ENCODE measurements at places on chromosomes 13 and 19.
A peak's percentile ranks its signal among the peaks of the same experiment; 100 is the strongest.

DNA sequence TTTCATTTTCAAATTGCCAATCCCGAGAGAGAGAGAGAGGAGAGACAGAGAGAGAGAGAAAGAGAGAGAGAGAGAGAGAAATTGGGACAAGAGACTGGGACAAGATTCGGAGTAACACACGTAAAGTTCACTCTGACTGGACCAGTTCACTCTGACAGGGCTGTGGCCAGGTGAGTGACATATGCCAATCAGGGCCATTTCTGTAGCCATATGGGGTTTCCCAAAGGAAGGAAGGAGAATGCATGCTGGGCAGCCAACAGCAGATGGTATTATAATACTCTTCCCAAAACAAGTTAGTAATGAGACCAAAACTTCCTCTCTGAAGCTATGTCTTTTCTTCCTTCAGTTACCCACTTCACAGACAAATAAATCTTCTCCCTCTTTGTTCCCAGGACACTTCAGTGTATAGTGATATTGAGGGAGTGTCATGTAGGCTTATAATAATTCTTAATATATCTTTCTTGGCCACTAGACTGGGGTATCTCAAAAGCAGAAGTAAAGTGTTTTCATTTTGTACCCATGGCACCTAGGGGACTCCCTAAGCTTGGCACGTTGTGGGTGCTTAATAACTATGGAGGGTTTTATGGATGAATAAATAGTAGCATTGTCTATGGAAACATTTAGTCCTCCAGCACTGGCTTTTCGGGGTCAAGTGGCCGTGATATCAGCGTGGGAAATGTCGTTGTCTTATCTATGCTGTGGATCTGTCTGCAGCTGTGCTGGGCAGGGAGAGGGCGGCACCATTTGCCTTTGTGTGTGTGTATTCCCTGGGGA is 51.6 kb downstream of the SERP2 start:
- DNase-seq: no peak

GRCh38 chr19:16290692-16291091 is 33.9 kb upstream of the KLF2 start:
- DNase-seq: no peak

- no peak for DNase-seq
Measured at GRCh38 chr13:109196948-109197347, 567.5 kb downstream of the MYO16 start.

DNA sequence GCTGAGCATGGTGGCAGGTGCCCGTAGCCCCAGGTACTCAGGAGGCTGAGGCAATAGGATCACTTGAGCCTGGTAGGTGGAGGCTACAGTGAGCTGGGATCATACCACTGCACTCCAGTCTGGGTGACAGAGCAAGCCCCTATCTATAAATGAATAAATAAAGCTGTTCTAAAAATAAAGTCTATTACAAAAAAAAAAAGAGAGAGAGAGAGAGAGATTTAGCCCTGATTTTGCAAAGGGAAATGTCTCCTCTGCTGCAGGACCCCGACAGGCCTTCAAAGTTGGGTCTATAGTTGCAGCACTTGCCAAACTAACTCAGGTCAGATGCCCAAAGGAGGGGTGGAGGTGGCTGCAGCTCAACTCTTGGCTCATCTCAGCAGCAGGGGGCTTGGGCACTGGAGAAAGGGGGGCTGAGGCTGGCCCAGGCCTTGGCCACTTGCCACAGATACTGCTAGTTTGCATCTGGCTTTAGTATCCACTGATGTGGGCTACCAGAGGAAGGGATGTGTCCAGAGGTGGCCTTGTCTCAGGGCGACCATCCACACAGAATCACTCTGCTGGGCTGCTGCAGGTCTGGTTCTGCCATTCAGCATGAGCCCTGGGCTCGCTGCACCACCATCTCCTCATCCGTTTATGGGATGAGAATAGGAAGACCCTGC is 30.8 kb upstream of the AKT2 start:
- no peak for DNase-seq

DNA sequence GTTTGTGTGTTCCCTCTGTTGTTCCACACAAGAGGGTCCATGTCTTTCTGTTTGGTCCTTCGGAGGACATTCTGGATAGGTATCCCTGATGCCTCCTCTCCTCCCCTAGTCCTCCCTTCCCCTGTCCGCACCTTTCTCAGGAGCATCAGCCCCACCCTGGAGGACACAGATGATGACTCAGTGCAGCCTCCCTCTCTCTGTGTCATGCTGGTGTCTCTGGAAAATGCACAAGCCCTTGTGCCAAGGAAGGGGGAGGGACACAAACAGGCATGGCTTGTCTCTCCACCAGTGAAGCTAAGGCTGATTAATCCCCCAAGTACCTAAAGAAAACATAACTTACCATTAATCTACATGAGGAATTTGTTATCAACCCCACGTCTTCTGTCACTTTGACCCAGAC is 16.2 kb upstream of the TNFRSF19 start:
- no peak for DNase-seq

DNA sequence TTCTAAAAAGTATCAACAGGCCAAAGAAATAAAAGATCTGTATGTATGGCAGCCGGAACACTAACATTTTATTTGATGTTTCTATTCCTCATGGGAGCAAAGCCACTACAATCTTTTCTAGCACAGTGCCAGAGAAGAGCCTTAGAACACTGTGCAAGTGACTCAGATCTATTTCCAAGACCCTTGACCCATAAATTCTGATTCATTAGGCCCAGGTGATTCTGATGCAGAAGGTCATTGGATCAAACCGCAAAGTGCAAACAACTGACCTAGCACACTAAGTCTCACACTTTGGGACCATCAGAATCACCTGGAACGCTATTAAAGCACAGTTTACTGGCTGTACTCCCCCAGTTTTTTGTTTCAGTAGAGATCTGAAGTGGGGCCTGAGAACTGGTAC is 87.6 kb downstream of the MYCBP2 start:
- DNase-seq: no peak

- no peak for DNase-seq
Measured at GRCh38 chr13:94553766-94554165, 42.2 kb downstream of the TGDS start.

GRCh38 chr13:86282442-86282841 is 483.2 kb upstream of the SLITRK6 start:
- DNase-seq: no peak

DNA sequence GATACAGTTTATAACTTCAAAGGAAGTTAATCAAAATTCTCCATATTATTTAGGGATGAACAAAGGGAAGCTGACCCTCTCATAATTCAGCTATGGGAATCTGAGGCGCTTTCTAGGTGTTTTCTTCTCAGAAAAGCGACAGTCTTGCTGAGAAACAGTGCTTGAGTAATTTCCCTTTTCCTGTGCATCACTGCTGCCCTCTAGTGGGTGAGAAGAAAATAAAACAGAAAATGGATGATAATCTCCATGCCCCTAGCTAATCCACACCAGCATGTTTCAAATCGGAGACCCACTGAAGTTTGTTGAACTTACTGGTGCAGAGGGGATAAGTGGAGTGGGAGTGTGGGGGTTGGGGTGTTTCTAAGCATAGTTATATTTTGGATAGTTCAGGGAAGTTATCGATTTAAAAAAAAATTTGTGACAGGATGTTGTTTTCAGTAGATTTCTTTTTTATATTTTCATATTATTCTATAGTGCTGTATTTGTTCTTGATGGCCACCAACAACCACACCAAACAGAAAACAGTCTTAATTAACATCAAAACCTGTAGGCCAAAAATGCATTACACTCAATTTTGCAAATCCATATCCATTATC is 21.4 kb downstream of the LCP1 start:
- DNase-seq: no peak

GRCh38 chr13:31159306-31159705 is 2.4 kb downstream of the HSPH1 start:
- peak; percentile 24 for DNase-seq

- DNase-seq: no peak
Measured at GRCh38 chr13:82501834-82502233, 1380.4 kb downstream of the SLITRK1 start.

DNA sequence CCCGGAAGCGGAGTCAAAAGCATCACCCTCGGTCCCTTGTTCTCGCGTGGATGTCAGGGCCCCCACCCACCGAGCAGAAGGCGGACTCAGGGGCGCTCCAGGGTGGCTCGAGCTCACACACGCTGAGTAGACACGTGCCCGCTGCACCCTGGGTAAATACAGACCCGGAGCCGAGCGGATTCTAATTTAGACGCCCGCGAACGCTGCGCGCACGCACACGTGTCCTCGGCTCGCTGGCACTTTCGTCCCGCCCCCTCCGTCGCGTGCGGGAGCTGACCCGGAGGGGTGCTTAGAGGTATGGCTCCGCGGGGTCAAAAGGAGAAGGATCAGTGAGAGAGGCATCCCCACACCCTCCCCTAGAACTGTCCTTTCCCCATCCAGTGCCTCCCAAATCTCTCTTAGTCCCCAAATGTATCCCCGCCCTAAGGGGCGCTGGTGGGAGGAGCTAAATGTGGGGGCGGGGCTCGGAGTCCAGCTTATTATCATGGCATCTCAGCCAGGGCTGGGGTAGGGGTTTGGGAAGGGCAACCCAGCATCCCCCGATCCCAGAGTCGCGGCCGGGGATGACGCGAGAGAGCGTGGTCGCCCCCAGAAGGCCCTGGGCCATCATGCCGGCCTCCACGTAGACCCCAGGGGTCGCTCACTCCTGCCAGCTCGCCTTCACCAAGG is 451 bp upstream of the ICAM5 start:
- DNase-seq: peak; percentile 77

DNA sequence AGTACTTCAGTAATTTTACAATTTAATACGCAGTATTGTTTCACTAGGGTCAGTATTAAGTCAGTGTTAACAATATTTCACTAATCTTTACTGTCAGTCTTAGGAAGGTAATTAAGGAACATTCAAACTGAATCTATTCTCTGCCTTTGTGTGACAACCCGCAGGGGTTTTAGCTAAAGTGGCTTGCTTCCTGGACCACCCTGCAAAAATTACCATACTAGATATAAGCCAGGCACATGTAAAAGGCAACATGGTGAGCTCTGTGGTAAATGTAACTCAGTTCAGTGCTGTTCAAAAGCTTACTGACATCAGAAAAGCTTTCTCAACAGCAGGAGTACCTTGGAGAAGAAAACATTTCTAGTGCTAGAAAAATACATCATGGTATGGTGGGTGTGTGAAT is 116.7 kb downstream of the FREM2 start:
- DNase-seq: no peak

GRCh38 chr19:54162241-54162805 is 2.8 kb upstream of the LENG1 start:
- DNase-seq: peak; percentile 88

GRCh38 chr19:29477831-29478577 is 47.8 kb upstream of the VSTM2B start:
- no peak for DNase-seq

DNA sequence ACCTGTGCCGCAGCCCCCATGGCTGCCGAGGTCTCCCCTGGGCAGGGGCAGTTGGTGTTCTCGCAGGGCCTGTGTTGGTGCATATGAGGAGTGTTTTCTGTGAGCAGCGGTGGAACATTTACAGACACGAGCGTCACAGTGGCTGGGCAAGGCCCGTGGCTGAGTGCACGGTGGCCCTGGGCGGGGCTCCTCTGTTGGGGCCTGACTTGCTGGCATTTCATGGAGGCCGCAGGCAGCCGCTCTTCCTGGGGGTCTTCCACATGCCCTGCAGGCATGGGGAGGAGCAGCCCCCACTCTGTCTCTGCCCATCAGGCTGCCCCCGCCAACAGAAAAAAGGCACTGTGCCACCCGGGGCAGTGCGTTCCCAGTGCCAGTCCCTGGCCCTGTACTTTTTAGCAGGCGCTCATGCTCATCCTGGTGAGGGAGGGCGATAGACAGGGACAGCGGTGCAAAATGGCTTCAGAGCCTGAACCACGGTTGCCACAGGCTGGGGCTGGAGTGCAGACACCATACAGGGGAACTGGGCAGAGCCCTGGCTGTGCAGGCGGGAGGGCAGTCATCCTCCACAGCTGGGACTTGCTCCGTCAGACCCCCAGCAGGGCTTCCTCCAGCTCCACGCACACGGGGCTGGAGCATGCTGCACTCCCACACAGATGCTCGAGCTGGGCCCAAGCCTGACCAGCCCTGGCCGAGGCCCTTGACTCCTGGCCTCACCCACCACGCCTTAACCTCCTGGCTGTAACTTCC is 23.5 kb downstream of the TFDP1 start:
- DNase-seq: no peak

GRCh38 chr13:35157143-35157755 is 215.2 kb downstream of the NBEA start:
- peak; percentile 16 for DNase-seq

GRCh38 chr19:17938092-17938845 is 5.5 kb downstream of the CCDC124 start:
- DNase-seq: peak; percentile 91

GRCh38 chr19:18946918-18947317 is 5.9 kb upstream of the HOMER3 start:
- DNase-seq: no peak

DNA sequence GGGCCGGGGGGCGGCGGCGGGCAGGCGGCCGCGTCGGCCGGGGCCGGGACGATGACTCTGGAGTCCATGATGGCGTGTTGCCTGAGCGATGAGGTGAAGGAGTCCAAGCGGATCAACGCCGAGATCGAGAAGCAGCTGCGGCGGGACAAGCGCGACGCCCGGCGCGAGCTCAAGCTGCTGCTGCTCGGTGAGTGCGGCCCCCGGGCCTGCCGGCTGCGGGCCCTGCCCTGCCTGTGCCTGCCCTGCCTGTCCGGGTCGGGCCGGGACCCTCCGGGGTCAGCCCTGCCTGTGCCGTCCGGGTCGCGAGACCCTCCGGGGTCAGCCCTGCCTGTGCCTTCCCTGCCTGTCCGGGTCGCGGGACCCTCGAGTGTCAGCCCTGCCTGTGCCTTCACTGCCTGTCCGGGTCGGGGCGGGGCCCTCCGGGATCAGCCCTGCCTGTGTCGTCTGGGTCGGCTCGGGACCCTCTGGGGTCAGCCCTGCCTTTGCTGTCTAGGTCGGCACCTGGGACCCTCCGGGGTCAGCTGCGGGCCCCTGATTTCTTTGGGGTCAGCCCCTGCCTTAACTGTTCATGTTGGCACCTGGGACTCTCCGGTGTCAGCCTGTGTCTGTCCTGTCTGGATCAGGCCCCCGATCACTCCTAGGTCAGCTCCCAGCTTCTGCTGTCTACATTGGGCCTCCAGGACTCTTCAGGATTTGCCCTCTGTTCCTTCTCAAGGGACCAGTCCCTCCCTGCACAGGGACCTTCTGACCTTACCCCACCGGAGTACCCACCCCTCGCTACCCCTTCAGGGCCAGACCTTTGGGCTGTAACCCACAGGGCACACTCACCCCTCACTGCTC is 659 bp downstream of the GNA11 start:
- peak; percentile 52 for DNase-seq

DNA sequence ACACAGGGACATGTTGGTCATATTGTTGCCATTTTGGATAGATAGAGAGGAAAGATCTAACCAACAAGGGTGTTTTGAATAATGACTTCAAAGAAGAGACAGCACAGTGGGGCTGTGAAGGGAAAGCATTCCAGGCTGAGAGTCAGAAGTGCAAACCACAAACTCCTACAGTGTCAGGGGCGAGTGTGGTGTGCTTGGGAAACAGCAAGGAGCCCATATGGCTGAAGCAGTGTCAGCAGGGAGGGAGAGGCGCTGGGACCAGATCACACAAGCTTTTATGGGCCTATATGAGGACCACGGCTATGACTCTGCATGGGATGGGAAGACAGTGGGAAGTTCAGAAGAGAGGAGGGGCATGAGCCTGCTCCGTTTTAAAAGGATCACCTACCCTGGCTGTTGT is 166.4 kb downstream of the MYO16 start:
- no peak for DNase-seq

GRCh38 chr13:93774506-93774905 is 547.9 kb downstream of the GPC6 start:
- DNase-seq: no peak
